ENCODE measurements at places on chromosomes 7 and 10. TPM values are rescaled to one million over a fixed set of nuclear protein-coding genes. Genes with fewer than 3 reads are reported as not detected.

DNA sequence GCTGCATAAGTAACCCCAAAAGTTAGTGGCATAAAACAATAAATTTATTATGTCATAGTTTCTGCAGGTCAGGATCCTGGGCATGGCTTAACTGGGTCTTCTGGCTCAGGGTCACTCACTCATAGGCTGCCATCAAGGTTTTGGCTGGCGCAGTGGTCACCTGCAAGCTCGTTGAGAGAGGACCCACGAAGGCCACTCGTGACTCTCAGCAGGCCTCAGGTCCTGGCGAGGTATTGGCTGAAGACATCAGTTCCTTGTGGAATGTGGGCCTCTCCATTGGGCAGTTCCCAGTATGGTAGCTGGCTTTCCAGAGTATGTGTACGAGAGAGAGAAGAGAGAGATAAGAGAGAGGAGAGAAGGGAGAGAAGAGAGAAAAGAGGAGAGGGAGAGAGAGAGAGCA is 138.3 kb upstream of the KLF14 start:
- DNase-seq, result no peak
- no peaks in the 10 kb centered on the region for H3K27me3 ChIP-seq
- H3K36me3 ChIP-seq, result no peaks in the 10 kb centered on the region
- H3K4me1 ChIP-seq, result no peaks in the 10 kb centered on the region
- H3K4me3 ChIP-seq, result no peak overlapping the region

Gene ZCWPW1
- total RNA-seq, result 12.6 TPM

GRCh38 chr10:76043261-76043660 is 611.8 kb downstream of the LRMDA start:
- no peak overlapping the region for H3K27ac ChIP-seq
- no peak overlapping the region for H3K4me3 ChIP-seq
- DNase-seq, result no peak
- no peaks in the 10 kb centered on the region for H3K4me1 ChIP-seq
- no peaks in the 10 kb centered on the region for H3K27me3 ChIP-seq

Gene SPDYE5
- not detected for total RNA-seq
